ENCODE measurements at places on chromosomes 4 and X. TPM values are rescaled to one million over a fixed set of nuclear protein-coding genes. Genes with fewer than 3 reads are reported as not detected.
A peak's percentile ranks its signal among the peaks of the same experiment; 100 is the strongest.

- no peak for DNase-seq
Observed at GRCh38 chr4:8838961-8839431, 32.6 kb downstream of the HMX1 start.

- no peak for DNase-seq
Observed at GRCh38 chr4:66328803-66329574, 658.7 kb upstream of the EPHA5 start.

GRCh38 chr4:88091378-88091777, 67.1 kb downstream of the ABCG2 start:
- DNase-seq, result no peak

- DNase-seq, result no peak
Observed at GRCh38 chr4:187289371-187289770, 565.7 kb upstream of the FAT1 start.

DNA sequence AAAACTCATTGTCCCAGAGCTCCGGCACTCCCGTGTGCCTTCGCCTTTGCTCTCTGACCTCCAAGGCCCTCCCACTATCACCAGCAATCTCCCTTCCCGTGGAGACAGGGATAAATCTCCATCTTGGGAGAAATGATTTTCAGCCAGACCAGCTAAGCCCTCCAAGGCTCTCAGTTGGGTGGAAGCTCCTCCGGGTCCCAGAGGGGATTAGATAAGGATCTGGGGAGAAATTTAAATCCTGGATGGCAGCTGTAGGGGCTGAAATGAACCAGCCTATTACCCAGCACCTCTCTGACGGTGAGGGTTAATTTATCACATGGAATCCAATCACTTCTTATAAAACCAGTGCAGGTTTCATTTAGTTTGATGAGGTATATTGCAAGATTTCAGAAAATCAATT, 366.2 kb downstream of the FBXW7 start:
- no peak for DNase-seq

DNA sequence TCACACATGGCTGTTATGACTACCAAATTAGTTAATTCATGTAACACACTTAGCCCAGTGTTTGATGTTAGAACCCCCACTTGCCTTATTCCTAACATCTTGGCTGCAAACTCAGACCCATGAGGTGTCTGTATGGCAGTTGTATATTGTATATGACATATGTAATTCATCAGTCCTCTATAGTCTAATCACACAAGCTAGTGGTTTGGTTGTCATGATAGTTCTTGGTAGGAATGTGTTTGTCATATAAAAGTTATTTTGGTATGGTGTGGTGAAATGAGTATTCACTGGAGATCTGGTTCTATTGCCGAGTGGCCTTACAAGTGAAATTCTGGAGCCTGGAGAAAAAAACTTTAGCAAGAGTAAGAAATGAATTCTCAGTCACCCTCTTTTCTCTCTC, 149.2 kb downstream of the AWAT2 start:
- no peak for DNase-seq

- DNase-seq, result no peak
Observed at GRCh38 chr4:54723220-54723619, 65.5 kb downstream of the KIT start.

The LIMCH1 gene
- 0.05 TPM for total RNA-seq

DNA sequence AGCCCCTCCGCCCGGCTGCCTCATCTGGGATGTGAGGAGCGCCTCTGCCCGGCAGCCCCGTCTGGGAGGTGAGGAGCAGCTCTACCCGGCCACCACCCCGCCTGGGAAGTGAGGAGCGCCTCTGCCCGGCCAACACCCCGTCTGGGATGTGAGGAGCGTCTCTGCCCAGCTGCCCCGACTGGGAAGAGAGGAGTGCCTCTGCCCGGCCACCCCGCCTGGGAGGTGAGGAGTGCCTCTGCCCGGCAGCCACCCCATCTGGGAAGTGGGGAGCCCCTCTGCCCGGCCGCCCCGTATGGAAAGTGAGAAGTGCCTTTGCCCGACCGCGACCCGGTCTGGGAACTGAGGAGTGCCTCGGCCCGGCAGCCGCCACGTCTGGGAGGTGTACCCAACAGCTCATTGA, 74.3 kb upstream of the TNIP3 start:
- no peak for DNase-seq

GRCh38 chr4:100588076-100588475, 70.3 kb upstream of the EMCN start:
- DNase-seq, result no peak

The OPN1MW gene
- not detected for total RNA-seq

GRCh38 chr4:138190452-138190858, 51.7 kb downstream of the SLC7A11 start:
- DNase-seq, result no peak

DNA sequence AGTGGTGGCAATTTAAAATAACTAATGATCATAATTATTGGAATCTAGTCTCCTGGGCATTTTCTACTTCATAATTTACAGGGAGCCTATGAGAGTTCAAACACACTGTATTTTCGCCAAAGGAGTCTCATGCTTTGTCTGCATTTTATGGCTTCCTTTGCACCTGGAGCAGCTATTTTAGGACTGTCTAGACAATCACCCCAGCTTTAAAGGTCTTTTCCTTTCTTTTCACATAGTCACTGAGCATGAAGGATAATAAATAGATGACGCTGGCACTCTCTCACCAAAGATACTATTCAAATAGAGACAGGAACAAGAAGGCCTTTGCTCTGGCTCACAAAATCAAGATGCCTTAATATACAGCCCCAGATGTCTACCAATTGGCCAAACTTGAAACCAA, 43.0 kb downstream of the AMELX start:
- DNase-seq, result no peak

DNA sequence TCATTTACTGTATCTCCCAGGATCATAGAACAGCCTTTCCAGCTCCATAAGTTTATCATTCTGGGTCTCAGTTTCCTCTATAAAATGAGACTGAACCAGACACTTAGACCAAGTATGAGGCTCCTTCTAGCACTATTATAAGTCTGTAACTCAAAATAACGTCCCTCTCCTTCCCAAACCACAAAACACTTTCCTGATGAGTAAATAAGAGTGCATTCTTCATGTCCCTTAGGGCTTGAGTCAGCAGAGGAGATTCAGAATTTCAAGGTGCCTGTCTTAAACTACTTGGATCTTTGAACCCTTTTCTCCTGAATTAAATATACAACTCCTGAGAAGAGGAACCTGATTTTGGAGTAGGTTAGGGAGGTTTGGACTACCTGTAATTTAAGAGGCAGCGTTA, 62.6 kb downstream of the GLRA2 start:
- DNase-seq, result no peak

The NRK gene
- not detected for total RNA-seq

The RRAGB gene
- total RNA-seq, result 11.9 TPM

DNA sequence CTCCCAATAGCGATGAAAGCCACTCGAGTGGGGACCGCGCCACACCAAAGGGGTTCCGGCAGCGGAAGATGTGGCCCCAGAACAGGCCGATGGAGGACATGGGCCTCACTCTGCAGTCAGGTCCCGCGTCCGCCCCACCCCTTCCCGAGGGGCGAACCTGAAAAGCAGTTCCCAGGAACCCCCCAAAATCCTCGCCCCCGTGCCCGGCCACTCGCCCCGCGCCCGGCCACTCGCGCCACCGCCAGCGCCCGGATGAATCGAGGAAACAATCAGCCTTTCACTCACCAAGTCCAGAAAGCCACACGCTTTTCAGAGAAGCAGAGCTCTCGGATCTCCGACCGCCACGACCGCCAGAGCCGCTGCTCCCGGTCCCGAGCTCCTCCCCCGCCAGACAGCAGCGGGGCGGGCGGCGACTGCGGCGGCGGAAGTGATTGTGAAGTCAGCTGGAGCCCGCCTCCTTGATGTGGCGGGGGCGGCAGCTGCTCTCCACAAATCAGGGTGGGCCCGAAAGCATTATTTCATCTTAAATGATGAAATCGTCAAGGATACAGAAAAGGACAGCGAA, at the start of gene PJA1:
PJA1 (minus strand) TSS at position 367 of the 565 bp plus-strand sequence. CDS start 2,380 bp downstream, outside the sequence.
- DNase-seq, result peak; percentile 74

GRCh38 chr4:22483551-22483981, 32.3 kb downstream of the ADGRA3 start:
- DNase-seq, result no peak

The CYBB gene
- total RNA-seq, result 7.8 TPM

GRCh38 chr4:10741961-10742699, 57.6 kb upstream of the CLNK start:
- DNase-seq, result no peak

GRCh38 chr4:17030543-17030942, 132.1 kb upstream of the LDB2 start:
- no peak for DNase-seq

DNA sequence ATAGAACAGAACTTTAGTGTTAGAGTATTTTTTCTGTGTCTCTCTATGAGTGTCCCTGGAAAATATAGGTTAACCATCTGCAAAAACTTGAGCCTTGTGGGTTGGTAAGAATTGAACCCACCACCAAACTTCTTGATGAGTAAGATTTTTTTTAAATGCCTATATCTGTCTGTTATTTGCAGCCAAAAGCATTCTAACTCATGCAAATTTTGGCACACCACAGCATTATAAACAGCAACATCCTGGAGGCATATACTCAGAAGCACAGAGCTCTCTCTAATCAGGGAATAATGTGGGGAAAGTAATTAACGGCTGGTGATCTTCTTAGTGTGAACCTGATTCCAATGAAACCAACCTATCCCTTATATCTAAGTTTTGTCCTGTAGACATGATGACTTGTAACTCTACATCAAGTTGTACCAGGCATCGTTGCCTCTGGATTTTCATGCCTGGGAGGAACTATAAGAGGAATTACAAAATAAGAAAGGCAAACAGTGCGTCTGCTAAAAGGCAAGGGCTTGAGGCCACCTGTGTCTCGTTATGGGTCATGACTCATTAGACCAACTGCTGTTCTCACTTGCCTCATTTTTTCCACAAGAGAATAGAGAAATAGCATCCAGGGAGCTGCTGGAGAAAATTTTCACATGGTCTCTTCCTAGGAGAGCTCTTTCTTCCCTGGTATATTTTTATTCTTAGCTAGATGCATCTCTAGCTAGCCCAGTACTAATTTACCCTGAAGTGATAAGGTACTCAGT, 202.4 kb downstream of the CHIC2 start:
- no peak for DNase-seq

GRCh38 chrX:105210258-105210657, 10.2 kb downstream of the TEX13A start:
- no peak for DNase-seq

- no peak for DNase-seq
Observed at GRCh38 chr4:93030670-93031069, 726.9 kb downstream of the GRID2 start.

The XK gene
- 0.19 TPM for total RNA-seq

The YIPF7 gene
- not detected for total RNA-seq

GRCh38 chrX:74434336-74434735, 13.0 kb downstream of the SLC16A2 start:
- no peak for DNase-seq

- DNase-seq, result no peak
Observed at GRCh38 chr4:2768124-2768523, 12.0 kb upstream of the TNIP2 start.

DNA sequence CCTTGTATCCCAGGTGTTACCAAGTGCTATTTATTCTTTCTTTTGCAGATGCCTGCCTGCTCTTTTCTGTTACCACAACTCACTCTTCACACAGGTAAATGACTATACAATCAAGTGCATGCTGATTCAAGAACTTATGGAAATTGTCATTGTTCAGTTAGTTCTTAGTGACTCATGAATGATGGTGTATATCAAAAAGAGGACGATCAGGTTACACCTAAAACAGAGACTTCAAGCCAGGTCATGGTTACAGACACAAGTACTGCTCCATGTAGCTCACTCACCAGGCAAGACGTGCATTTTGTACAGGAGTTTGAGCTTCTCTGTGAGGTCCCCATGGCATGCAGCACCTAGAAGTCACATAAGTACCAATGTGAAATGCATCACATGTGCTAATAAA, 59.3 kb upstream of the UCP1 start:
- DNase-seq, result no peak

The SCLT1 gene
- 21.4 TPM for total RNA-seq

The SMIM10L2A gene
- total RNA-seq, result 4.1 TPM

DNA sequence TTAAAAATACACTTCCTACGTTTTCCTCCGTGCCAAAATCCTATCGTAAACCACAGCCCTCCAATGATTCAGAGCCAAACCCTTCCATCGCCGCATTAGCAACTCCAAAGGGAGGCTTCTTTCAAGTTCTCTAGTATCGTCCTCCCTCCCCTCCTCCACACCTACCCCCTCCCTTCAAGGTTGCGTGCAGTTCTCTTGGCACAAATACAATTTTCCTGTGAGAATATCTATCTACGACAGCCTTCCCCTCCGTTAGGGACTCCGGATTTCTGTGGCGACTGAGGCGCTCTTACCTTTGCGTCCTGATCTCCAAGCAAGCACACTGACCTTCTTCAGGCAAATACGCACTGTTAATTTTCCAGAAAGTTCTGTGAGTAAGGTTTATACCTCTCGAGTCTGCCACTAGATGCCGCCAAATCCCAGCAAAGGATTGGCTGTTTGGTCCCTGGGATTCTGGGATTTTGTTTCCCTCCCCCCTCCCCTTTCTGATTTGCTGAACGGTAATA, 1.2 kb upstream of the MORF4L2 start:
- DNase-seq, result peak; percentile 30

Data from naive thymus-derived CD4-positive, alpha-beta T cell (primary cell).